Bronchial smooth muscle cell (primary cell): ENCODE measurements at places on chromosomes 16 and 17. TPM values are rescaled to one million over a fixed set of nuclear protein-coding genes. Genes with fewer than 3 reads are reported as not detected.

The MPV17L gene
- total RNA-seq, result 0.09 and 0.47 TPM in 2 replicates

The SKAP1 gene
- total RNA-seq, result not detected in 2 replicates

The FOXN1 gene
- total RNA-seq, result not detected in 2 replicates

The OR1A1 gene
- total RNA-seq, result not detected in 2 replicates

The SLC9A5 gene
- 1.1 and 2.2 TPM in 2 replicates for total RNA-seq

The RNF222 gene
- not detected in 2 replicates for total RNA-seq

The TMC7 gene
- total RNA-seq, result 0.52 and 0.79 TPM in 2 replicates

The TAT gene
- not detected in 2 replicates for total RNA-seq

The SLC13A5 gene
- not detected in 2 replicates for total RNA-seq

The SPATA22 gene
- total RNA-seq, result not detected in 2 replicates

The CCL23 gene
- not detected in 2 replicates for total RNA-seq

The SDR42E2 gene
- under 0.01 TPM in 1 of 2 replicates, not detected in the other for total RNA-seq

The PSMB3 gene
- total RNA-seq, result 350 and 433 TPM in 2 replicates

The SMTNL2 gene
- total RNA-seq, result 0.47 and 10.1 TPM in 2 replicates

The HELZ gene
- total RNA-seq, result 28.2 and 29.1 TPM in 2 replicates

The RPL19 gene
- 1,944 and 2,610 TPM in 2 replicates for total RNA-seq

The SYT17 gene
- total RNA-seq, result 0.09 and 0.47 TPM in 2 replicates

The KRTAP2-1 gene
- not detected in 2 replicates for total RNA-seq

The GCGR gene
- total RNA-seq, result not detected in 2 replicates

The GLP2R gene
- not detected in 2 replicates for total RNA-seq

The HOXB7 gene
- 2.9 and 3.8 TPM in 2 replicates for total RNA-seq

The CTRB1 gene
- total RNA-seq, result not detected in 2 replicates

The TBC1D3G gene
- total RNA-seq, result not detected in 2 replicates

The CACNG1 gene
- total RNA-seq, result not detected in 2 replicates

The TP53TG3B gene
- not detected in 2 replicates for total RNA-seq

The INCA1 gene
- total RNA-seq, result 0.09 and 0.32 TPM in 2 replicates

The TNFSF13 gene
- total RNA-seq, result 0.34 and 1.7 TPM in 2 replicates

The RPH3AL gene
- total RNA-seq, result 1.6 and 1.7 TPM in 2 replicates

The NOS2 gene
- not detected in 2 replicates for total RNA-seq

The C1QTNF8 gene
- not detected in 2 replicates for total RNA-seq

The GNG13 gene
- total RNA-seq, result not detected in 2 replicates

The CHAD gene
- not detected in 2 replicates for total RNA-seq

The ITGB4 gene
- total RNA-seq, result under 0.01 and 0.60 TPM in 2 replicates

The LUC7L gene
- 23.3 and 28.8 TPM in 2 replicates for total RNA-seq

The USH1G gene
- total RNA-seq, result under 0.01 and 0.09 TPM in 2 replicates

The KRTAP9-4 gene
- total RNA-seq, result not detected in 2 replicates

The NPIPB13 gene
- total RNA-seq, result 1.1 and 1.7 TPM in 2 replicates

The DNAAF1 gene
- total RNA-seq, result under 0.01 TPM in 2 replicates

The KIAA0513 gene
- 26.3 and 48.2 TPM in 2 replicates for total RNA-seq

The CIBAR2 gene
- not detected in 2 replicates for total RNA-seq

The CACNG3 gene
- total RNA-seq, result not detected in 2 replicates

The HAP1 gene
- under 0.01 and 0.26 TPM in 2 replicates for total RNA-seq

The CEMP1 gene
- under 0.01 TPM in 1 of 2 replicates, not detected in the other for total RNA-seq

The C16orf90 gene
- not detected in 2 replicates for total RNA-seq

The CHD9NB gene
- total RNA-seq, result 2.0 and 5.5 TPM in 2 replicates

The PYY gene
- total RNA-seq, result 0.16 TPM in 1 of 2 replicates, not detected in the other

The CTRL gene
- 0.63 and 2.3 TPM in 2 replicates for total RNA-seq

The HS3ST2 gene
- under 0.01 TPM in 1 of 2 replicates, not detected in the other for total RNA-seq

The GAST gene
- total RNA-seq, result not detected in 2 replicates

The RHOT2 gene
- 30.1 and 32.0 TPM in 2 replicates for total RNA-seq

The RPRML gene
- not detected in 2 replicates for total RNA-seq

The CD7 gene
- 0.43 TPM in 1 of 2 replicates, not detected in the other for total RNA-seq

The TP53TG3C gene
- total RNA-seq, result not detected in 2 replicates

The FBXW10 gene
- under 0.01 TPM in 2 replicates for total RNA-seq

The ZG16 gene
- not detected in 2 replicates for total RNA-seq

The MARVELD3 gene
- total RNA-seq, result not detected in 2 replicates

The RNU2-1 gene
- not detected in 2 replicates for total RNA-seq
